Effector CD8-positive, alpha-beta T cell (primary cell): ENCODE measurements at places on chromosomes 16 and 17.

DNA sequence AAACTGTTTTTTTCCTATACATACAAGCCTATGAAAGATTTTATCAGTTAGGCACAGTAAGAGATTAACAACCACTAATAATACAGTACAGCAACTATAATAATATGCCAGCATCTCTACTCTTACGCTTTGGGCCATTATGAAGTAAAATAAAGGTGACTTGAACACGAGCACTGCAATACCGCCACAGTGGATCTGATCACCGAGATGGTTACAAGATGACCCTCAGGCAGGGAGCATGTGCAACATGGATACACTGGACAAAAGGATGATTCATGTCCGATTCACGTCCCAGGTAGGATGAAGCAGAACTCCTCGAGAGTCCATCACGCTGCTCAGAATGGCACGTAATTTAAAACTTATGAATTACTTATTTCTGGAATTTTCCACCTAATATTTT, 10.5 kb downstream of the PELP1 start:
- DNase-seq = no peak

DNA sequence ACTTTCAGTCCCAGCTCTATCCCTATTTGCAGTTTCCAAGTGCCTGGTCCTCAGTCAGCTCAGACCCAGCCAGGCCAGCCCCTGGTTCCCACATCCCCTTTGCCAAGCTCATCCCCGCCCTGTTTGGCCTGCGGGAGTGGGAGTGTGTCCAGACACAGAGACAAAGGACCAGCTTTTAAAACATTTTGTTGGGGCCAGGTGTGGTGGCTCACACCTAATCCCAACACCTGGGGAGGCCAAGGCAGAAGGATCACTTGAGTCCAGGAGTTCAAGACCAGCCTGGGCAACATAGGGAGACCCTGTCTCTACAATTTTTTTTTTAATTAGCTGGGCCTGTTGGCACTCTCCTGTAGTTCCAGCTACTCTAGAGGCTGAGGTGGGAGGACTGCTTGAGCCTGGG, 1.7 kb downstream of the STH start:
- no peak for DNase-seq

DNA sequence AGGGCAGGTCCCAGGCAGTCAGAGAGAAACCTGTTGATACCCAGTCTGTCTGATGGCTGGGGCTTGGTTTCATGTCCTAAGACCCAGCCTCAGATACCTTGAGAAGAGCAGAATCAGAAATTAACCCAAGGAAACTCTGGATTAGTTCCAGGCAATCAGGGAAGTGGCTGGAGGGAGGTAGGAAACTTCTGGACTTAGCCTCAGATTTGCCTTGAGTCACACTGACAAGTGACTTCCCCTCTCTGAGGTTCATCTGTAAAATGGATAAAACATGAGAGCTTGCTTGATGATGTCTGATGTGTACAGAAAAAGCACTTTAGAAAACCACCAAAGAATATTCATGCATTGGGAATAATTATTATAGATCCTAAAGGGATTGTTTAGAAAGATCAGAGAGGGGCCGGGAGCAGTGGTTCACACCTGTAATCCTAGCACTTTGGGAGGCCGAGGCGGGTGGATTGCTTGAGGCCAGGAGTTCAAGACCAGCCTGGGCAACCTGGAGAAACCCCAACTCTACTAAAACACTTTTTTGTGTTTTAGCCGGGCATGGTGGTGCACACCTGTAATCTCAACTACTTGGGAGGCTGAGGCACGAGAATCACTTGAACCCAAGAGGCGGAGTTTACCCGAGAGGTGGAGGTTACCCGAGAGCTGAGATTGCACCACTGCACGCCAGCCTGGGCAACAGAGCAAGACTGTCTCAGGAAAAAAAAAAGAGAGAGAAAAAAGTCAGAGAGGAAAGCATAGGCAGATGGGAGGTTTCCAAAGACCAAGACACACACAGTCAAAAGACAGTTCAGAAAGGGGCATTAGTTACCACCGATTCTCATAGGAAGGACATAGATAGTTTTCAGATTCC, 3.8 kb downstream of the CIITA start:
- no peak for DNase-seq

DNA sequence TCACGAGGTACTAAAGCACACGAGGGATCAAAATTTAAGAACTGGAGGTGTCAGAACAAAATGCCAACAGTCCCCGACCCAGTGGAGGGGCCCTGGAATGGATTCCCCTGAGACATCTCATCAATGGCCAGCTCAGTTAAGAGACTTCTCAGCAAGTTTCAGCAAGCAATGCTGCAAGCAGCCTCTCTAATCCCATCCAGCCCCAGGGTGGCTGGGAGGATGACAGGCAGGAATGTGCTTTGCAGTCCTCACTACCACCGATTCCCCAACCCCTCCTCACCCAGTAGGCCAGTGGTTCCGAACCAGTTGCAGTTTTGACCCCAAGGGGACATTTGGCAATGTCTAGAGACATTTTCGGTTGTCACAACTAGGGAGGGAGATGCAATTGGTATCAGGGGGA, 8.7 kb downstream of the GPRC5B start:
- DNase-seq = no peak

DNA sequence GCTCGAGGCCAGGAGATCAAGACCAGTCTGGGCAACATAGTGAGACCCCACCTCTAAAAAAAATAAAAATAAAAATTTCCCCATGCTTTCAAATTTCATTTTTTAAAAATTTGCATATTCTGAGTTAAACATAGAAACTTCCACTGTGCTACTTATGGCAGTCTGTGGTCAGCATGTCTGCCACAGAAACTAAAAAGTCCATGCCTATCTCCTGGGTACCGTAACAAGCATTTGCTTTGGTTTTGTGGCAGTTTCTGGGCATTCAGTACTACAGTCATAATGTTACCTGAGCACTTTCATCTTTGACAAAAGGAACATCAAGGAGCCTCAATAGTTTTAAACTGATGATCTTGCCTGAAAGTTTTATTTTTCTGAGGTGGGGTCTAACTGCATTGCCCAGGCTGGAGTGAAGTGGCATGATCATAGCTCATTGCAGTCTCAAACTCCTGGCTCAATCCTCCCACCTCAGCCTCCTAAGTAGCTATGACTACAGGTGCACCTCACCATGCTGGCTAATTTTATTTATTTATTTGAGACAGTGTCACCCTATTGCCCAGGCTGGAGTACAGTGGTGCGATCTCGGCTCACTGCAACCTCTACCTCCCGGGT, 13.2 kb upstream of the ITGA2B start:
- no peak for DNase-seq

DNA sequence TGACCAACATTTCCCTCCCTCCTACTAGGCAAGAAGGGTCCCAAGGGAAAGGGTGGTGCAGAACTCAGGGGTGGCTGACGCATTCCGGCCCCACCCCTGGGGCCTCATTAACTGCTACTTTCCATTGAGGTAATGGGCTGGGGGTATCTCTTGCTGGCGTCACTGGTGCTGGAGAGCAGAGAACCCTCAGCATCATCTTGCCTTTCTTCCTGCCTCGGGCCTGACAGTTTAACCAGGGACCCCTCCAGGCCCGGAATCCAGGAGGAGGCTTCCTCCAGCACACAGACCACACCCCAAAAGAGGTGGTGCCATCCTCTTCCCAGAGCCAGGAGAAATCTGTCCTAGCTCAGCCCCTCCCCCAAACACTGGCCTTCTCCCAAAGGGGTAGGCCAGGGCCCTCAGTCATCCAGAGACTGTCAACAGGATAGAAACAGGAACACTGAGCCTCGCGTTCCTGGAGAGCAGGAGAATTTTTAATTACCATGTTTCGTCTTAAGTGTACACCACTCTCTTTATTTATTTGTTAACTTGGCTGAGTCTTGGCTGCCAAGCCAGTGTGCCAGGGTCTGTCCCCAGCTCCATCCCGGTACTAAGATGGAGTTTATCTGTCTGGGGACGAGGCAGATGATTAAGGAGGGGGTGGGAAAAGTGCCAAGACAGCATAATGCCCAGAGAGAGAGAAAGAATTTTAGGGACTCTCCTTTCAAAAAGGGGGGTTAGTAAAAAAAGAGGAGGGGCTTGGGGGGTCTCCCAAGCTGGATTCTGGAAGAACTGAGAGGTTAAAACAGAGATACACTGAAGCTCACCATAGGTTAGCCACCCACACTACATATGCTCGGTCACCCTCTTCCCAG, 5.1 kb downstream of the ETV4 start:
- no peak for DNase-seq

DNA sequence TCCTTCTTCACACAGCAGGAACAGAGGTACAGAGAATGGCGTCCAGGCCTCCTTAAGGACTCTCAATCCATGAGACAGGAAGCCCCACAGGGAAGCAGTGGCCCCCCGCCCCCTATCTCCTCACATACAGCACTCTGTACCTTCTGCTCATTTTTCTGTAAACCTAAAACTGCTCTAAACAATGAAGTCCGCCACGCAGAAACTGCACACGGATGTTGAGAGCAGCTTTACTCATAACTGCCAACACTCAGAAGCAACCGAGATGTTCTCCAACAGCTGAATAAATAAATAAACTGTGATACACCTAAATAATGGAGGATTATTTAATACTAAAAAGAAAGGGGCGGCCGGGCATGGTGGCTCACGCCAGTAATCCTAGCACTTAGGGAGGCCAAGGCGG, 9.9 kb downstream of the TBC1D16 start:
- DNase-seq = no peak

DNA sequence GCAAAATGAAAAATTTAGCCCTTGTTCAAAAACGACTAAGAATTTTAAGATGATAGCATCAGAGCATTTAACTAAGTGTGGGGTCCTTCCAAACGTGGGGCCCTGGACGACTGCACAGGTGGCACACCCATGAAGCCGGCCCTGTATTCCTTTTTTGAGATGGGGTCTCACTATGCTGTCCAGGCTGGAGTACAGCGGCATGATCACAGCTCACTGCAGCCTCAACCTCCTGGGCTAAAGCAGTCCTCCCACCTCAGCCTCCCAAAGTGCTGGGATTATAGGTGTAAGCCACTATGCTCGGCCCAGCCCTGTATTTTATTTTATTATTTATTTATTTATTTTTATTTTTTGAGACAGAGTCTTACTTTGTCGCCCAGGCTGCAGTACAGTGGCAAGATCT, 90.7 kb upstream of the CDC42EP4 start:
- DNase-seq = no peak

DNA sequence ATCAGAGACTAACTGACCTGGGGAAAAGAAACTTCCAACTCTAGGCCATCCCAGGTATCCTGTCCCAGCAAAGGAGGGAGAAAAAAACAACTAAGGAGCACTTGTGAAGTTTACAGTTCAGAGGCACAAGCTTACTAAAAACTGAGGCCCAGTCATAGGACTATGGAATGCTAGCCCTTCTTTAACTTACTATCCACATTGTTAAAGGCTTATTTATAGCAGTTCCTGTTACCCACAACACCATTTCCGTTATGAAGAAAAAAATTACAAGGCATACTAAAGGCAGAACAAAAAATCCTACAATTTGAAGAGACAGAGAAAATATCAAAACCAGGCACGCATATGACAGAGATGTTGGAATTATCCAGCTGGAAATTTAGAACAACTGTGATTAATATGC, 159.1 kb downstream of the CDH11 start:
- DNase-seq = no peak

DNA sequence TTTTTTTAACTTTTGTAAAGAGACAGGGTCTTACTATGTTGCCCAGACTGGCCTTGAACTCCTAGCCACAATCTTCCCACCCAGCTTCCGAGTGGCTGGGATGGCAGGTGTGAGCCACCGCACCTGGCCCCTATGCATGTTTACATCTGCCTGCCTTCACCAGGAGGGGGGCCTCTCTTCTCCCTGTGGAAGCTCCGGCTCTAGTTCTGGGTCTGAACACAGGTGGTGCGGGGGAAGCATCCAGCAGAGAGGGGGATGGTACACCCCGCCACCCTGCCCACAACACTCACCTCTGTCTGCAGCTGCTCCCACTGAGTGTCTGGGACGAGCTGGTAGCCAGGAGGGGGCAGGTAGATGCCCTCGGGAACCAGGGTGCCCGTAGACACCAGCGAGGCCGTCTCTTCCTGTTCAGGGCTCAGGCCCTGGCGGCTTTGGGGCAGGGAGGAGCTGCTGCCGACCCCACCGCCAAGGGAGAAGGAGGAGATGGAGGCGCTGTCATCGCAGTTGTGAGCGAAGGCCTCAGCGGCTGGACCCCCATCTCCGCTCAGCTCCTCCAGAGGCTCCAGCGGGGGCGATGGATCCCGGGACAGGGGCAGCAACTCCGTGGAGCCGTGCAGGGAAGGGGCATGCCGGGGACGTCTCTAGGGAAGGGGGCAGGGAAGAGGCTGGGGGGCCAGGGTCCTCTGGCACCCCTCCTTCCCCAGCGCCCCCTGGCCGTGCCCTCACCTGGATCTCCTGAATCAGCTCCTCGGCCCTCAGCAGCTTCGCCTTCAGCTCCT, 10.9 kb downstream of the RABEP2 start:
- DNase-seq = no peak

- no peak for DNase-seq
Observed at GRCh38 chr17:4148611-4149308, 5.8 kb downstream of the CYB5D2 start.

DNA sequence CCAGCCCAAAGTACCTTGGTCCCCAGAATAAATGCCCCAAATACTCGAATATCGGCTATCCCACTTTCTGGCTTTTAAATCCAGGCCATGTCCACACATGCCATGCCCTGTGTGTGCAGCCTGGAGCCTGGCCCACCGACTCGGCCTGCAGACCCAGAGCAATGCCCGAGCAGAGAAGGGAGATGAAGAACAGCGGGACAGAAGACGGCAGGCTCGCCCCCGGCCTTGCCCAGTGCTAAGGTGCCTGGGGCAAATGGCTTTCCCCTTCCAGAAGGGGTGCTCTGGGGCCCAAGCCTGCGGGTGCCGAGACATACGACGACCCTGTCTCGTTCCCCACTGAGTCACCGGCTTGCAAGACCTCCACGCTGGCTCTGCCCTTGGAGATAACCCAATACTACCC, 8.0 kb downstream of the CLUH start:
- no peak for DNase-seq

DNA sequence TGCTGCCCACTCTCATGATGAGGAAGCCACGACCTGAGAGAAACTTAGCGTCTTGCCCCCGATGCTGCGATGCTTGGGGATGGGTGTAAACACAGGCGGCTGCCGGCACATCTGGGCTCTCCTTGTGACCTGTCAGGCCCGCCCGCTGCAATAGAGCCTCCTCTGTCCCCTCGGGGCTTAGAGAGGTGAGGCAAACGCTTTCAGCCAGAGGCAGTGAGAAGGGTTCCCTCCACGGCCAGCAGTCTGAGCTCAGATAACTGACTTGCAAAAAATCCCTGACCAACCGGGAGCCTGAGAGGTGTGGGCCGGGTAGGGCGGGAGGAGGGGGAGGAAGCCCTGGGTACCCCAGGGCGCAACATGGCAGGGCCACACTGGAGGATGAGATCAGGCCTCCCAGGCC, 260.6 kb downstream of the C16orf95 start:
- DNase-seq = no peak

DNA sequence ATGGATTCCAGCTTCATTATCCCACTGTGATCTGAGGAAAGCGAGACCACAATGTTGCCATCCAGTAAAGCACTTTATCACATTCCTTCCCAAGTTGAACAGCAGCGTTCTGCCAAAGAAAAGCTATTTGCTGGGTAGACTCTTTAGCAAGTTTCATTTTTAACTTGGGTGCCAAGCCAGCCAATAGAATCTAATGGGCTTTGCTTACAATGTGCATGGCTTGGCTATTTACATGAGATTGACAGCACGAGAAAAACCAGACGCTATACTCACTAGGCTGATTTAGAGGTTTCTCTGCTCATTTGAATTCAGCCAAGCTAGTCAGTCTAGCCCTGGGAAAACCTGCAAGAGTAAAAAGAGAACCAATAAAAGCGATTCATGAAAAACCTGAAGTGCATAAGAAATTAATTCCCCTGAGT, 108.9 kb downstream of the CDH13 start:
- DNase-seq = no peak
